ENCODE measurements at places on chromosomes 13 and 19.

DNA sequence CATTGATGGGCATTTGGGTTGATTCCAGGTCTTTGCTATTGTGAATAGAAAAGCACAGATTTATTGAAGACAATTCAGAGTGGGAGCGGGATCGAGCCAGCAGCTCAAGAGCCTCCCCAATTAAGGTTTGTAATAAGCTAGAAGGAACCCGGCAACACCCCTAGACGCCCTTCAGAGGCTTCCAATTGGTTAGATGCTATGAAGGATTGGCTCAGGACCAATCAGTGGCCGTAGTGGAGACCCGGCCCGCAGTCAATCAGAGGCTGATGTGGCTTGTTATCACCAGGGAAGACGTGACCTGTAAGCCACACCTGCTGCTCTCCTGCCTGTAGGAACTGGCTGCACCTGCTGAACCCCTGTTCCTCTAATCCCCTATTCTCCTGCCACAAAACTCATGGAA, 14.6 kb downstream of the SIGLEC11 start:
- DNase-seq, result no peak

DNA sequence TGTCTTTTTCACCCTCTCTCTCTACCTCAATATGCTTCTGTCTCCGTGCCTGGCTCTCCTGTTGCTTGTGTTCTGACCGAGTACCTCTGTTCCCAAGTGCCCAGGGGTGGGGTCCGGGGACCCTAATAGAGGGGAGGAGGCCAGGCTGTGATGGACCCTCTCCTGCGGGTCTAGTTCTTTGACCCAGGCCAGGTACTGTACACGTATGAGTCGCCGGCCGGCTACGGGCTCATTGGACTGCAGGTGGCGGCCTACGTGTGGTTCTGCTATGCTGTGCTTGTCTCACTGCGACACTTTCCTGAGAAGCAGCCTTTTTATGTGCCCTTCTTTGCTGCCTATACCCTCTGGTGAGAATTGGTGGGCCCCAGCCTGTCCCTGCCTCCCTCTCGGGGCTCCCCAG, 4.4 kb downstream of the TMEM145 start:
- DNase-seq, result no peak

GRCh38 chr19:35736913-35737886, 5.1 kb downstream of the IGFLR1 start:
- no peak for DNase-seq

DNA sequence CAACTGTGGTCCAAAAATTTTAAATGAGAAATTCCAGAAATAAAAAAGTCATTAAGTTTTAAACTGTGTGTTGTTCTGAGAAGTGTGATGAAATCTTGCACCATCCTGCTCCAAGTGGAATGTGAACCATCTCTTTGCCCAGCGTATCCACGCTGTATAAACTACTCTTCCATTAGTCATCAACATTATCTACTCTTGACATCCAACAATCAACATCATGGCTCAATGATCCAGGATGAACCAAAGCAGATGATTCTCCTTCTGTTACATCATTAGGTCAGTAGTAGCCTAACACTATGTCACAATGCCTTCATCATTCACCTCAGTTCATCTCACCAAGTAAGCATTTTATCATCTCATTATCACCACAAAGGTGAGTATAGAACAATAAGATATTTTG, 55.3 kb downstream of the SUCLA2 start:
- DNase-seq, result no peak

DNA sequence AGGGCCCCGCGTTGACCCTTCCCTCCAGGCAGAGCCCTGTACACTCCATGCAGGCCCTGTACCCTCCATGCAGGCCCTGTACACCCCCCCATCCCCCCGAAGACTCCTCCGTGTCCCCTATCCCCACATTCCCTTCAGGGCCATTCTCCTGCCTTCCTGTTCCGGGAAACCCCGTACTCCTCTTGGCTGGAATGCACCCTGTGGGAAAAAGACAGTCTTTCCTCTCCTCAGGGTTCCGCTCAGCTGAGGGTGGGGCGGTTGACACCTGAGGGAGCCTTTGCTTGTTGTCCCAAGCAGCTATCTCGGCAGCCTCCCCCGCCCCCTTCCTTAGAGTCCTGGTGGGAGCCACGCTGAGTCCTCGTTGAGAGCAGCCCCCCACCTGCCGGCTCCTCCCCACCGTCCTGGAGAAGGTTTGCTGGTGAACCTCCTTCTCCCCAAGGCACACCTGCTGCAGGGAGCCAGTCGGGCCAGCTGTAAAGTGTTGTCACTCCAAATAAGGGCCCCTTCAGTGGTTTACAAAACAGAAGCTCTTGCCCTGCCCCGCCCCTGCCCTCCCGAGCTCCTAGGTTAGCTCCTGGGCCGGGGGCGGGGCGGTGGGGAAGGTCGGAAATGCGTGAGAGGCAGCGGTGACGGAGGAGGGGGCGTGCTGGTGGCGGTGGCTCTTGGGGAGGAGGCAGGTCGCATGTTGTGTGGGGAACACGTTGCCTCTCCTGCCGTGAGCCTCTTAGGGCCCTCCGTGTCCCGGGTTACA, 1.5 kb downstream of the GNA11 start:
- no peak for DNase-seq

DNA sequence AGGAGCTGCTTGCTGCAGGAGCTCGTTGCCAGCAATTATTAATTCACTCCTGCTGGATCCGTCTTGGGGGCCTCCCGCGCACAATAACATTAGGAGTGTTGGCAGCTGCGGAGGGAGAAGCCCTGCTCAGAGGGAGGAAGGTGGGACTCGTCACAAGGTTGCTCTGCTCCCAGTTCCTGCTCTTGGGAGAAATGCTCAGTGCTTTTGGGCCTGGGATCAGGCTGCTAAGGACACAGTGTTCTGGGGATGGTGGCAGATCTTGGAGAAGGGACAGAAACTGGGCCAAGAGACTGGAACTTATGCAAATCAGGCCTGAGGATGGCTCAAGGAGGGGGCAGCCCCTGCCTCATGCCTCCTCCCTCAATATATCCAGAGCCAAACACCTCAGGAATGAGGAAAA, 78.9 kb upstream of the OLFM4 start:
- DNase-seq, result no peak

GRCh38 chr13:38401276-38401675, 51.6 kb downstream of the UFM1 start:
- no peak for DNase-seq

- DNase-seq, result no peak
These were observed 407.2 kb downstream of the GPC5 start for GRCh38 chr13:91805605-91806004.

- DNase-seq, result no peak
These were observed 34.4 kb downstream of the DHRS12 start for GRCh38 chr13:51769455-51770127.

- no peak for DNase-seq
These were observed 43.5 kb downstream of the PIN1 start for GRCh38 chr19:9878511-9879196.
